GM23338 (cell line): ENCODE measurements at places on chromosomes 4 and X. TPM values are rescaled to one million over a fixed set of nuclear protein-coding genes. Genes with fewer than 3 reads are reported as not detected.

GRCh38 chrX:106300656-106301055 lies 132.6 kb downstream of the PWWP3B start:
- DNase-seq: no peak

The FAT1 gene
- polyA plus RNA-seq: 31.3 and 37.6 TPM in 2 replicates

The S100P gene
- 0.32 TPM in 1 of 2 replicates, not detected in the other for polyA plus RNA-seq

The TRIML1 gene
- not detected in 2 replicates for polyA plus RNA-seq

The YIPF7 gene
- polyA plus RNA-seq: not detected in 2 replicates

DNA sequence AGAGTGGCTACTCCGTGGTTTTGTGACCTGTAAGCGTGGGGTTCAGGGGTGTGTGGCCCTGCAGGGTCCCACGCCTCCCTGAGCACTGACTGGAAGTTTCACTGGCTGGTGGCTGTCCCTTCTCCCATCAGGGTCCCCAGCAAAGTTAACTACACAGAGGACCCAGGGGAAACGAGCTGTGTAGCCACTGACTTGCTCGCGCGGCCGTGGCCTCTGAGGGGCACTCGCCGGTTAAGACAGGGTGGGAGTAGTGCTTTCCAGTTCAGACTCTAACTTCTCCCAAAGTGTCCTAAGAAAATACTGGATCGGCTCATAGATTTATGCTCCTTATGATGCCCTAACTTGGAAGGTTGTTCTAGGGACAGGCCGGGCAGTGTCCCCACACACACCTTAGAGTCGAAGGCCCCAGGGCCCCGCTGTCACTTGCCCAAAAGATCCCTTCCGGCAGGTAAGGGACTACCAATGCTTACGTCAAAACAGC lies 28.2 kb downstream of the NELFA start:
- no peak for DNase-seq

The EREG gene
- not detected in 2 replicates for polyA plus RNA-seq

- no peak for DNase-seq
Measured at GRCh38 chrX:112355931-112356330, 273.4 kb upstream of the TRPC5 start.
